ENCODE measurements at places on chromosomes 11 and 22. TPM values are rescaled to one million over a fixed set of nuclear protein-coding genes. Genes with fewer than 3 reads are reported as not detected.

Gene PKNOX2
- 4.9 TPM for total RNA-seq

Gene MS4A6E
- not detected for total RNA-seq

Gene SPON1
- 33.4 TPM for total RNA-seq

Gene MS4A8
- total RNA-seq = 0.41 TPM

GRCh38 chr11:77195071-77195755, 67.2 kb downstream of the MYO7A start:
- no peak for DNase-seq

- DNase-seq = no peak
Observed at GRCh38 chr11:108483163-108483562, 15.0 kb downstream of the POGLUT3 start.

- DNase-seq = peak; percentile 79
Observed at GRCh38 chr22:37607010-37607934, 1.4 kb upstream of the GGA1 start.

Measured in frontal cortex (tissue), 4 donors.